ENCODE measurements at places on chromosomes 1 and 21.

DNA sequence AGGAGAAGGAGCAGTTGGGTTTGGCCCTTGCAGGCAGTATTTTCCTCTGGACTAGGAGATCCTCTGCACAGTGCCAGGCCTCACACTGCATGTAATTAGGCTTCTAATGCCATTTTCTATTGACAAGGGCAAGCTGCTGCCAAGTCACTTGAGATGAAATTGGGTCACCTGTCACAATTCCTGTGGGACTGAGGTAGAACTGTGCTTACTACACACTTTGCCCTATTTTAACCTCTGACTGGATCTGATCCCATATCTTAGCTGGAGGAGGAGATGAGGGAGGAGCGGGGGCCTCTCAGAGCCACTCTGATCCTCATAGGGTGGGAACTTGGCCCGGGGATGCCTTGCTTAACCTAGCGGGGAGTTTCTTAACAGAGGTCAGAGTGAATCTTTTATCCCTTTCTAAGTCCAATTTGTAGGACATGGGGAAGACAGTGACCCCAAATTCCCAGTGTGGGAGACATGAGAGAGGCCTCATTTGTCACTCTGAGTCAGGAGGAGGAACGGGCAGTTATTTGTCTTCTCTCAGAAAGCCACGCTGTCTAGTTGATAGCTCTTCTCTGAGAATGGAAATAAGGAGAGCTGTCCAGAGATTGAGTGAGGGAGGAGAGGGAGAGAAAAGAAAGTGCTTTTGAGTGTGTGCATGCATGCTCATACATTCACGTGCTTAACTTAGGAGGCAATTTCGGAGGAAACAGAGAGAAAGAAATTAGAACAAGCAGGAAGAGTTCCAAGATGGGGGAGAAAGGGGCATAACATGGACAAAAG is 121.3 kb downstream of the CACNA1E start:
- no peak for DNase-seq

DNA sequence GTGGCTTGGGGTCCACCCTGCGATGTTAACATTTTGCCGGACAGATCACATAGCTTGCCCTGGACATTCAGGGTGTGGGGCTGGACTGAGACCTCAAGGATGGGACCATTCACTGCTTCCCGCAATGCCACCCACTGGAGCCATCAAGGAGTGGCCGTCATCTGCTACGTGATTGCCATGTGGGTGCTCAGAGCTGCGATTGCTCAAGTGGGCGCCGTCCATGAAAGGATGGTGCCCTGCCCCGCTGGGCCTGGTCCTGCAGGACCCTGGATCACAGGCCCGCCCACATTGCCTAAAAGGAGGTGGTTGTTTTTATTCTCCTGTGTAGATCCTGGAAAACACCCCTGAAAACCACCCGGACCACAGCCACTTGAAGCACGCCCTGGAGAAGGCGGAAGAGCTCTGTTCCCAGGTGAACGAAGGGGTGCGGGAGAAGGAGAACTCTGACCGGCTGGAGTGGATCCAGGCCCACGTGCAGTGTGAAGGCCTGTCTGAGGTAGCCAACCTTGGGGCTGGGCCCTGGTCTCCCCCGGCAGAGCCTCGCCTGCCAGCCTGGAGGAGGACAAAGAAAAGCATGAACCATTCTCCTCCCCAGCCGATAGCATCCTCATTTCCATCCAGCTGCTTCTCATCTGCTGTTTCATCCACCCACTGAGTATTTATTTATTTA is 40.4 kb downstream of the ATP5PO start:
- no peak for DNase-seq

GRCh38 chr1:51240084-51240483 is 4.0 kb downstream of the RNF11 start:
- no peak for DNase-seq

- DNase-seq, result no peak
Measured at GRCh38 chr1:211623515-211623914, 44.6 kb upstream of the SLC30A1 start.

DNA sequence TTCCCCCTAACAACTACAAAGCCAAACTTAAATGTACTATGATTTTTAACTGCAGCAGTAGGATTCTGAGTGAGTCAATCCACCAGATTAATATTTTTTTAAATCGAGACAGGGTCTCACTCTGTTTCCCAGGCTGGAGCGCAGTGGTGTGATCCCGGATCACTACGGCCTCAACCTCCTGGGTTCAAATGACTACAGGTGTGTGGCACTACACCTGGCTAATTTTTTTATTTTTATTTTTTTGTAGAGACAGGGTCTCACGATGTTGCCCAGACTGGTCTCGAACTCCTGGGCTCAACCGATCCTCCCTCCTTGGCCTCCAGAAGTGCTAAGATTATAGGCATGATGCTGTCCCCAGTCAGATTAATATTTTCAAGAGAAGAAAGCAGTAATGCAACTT is 88.1 kb downstream of the SLC45A1 start:
- no peak for DNase-seq

DNA sequence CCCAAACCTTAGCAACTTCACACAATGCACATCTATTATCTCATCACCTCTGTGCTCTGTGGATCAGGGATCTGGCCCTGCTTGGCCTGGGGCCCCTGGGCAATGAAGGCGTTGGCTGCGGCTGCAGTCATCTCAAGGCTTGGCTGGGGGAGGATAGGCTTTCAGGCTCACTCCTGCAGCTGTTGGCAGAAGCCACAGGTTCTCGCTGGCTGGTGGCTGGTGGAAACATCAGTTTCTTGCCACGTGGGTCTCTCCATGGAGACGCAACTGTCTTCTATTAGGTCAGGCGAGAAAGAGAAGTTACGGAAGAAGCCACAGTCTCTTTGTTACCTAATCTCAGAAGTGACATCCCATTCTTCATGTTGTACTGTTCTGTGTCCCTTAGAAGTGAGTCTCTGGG is 3.6 kb upstream of the NPPA start:
- no peak for DNase-seq

DNA sequence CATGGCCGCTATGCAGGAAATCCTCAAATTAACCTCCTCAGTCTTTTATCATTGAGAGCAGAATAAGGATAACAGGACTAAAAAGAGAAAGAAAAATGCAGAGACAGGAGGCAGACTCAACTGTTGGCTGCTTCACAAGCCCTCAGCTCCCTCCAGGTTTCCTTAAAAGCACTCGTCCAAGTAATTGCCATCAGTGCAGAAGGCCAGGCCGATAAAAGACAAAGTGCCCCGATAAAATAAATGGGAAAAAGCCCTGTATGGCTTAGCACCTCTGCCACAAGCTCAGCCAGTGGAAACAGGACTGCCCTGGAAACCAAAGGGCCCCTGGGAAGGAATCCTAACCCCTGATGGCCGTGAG is 8.1 kb downstream of the S100A6 start:
- no peak for DNase-seq

DNA sequence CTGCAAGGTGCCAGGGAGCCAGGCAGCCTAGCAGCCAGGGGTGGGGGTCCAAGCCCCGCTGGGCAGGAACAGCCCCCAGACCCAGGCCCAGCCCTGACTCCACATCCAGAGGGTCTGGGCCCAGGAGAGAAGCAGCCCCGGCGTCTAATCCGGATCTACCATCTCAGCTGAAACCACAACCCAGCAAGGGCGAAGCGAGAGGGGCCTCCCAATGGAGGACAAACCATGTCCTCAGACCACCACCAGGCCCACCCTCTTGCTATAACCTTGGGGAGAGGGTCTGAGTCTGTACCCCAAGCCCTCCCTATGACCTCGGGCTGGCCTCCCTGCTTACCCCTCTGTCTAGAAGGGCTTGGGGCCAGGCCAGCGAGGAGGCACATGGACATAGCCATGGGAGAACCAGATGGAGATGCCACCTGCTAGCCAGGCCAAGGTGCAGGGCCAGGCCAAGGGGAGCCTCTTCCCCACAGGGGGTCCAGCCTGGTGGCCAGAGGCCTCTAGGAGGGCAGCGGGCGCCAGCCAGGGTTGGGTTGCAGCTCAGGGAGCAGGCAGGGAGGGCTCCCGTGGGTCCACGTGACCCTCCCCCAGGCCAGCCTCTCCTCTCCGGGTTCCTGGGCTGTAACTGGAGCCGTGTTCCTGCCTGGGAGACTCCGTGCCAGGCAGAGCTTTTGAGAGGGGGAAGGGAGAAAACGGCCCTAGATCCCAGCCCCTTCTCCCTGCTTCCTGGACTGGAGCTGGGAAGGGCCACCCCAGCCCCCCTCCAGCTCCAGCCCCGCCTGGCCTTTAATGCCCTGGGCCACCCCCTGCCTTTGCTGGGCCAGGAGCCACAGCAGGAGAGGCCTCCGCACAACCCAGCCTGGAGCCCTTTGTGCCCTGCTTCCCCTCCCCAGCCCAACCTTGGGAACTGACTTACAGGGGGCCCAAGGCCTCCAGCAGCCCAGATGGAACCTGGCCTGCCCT is 2.5 kb downstream of the WNT9A start:
- no peak for DNase-seq

DNA sequence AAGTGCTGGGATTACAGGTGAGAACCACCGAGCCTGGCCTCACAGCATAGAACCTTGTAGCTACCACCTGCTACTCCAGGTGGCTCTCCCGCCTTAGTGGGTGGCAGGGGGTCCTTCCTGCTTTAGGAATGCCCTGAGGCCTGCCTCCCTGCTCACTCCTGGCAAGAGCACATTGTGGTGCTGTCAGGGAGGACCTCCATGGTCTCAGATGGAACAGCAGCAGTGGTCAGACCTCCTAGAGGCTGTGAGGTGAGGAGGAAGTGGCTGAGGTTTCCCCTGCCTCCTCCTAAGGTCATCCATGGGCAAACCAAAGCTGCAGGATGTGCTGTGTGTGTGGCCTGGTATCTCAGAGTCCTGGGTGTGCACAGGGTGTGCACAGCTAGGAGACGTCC is 6.7 kb downstream of the SOX13 start:
- DNase-seq, result no peak

GRCh38 chr1:186193224-186193623 is 181.8 kb downstream of the TPR start:
- no peak for DNase-seq

GRCh38 chr1:34460193-34460592 is 283.5 kb downstream of the C1orf94 start:
- DNase-seq, result no peak

GRCh38 chr1:204479387-204480136 is 15.0 kb downstream of the PIK3C2B start:
- no peak for DNase-seq

GRCh38 chr1:86194491-86195034 is 38.0 kb upstream of the COL24A1 start:
- DNase-seq, result no peak

DNA sequence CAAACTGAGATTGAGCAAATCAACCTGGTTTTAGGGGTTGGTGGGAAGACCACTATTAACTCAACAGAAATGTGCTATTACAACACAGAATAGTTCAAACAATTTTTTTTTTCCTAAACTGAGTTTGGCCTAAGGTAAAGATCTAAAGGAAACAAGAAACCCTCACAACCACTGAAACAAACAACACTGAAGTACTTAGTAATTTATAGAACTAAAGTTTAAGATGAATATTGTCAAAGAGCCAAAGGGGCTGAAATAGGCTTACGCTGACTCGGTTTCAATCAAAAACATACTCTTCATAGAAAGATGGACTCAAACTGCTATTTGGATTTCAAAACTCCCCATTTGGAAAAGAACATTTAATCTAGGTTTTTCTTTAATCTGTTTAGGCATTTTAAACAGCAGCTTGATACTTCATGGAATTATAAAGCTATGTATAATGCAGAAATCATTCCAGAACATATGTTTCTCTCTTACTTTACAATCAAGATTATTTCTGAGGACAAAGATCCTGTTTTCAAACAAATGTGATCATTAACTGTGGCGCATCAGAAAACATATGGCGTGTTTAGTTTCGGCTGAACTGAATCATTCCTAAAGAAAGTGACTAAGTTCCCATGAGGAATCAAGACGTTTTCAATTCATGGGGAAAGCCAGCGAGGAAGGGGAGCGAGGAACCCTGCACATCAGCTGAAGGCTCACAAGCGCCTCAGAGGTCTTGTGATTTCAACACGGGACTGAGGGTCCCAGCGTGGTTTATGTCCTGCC is 62.7 kb downstream of the SYT6 start:
- no peak for DNase-seq

Data from kidney epithelial cell (primary cell).